Articular chondrocyte of knee joint (primary cell): ENCODE measurements at places on chromosomes 4 and X. TPM values are rescaled to one million over a fixed set of nuclear protein-coding genes. Genes with fewer than 3 reads are reported as not detected.

Gene RCHY1
- total RNA-seq: 28.2 and 30.9 TPM in 2 replicates

Gene TRIM60
- not detected in 2 replicates for total RNA-seq

Gene SLC34A2
- not detected in 2 replicates for total RNA-seq

Gene XKRX
- 0.11 TPM in 1 of 2 replicates, not detected in the other for total RNA-seq

Gene ELOVL6
- total RNA-seq: 8.4 and 10.5 TPM in 2 replicates

Gene VEGFC
- total RNA-seq: 29.1 and 62.5 TPM in 2 replicates

Gene PDCL2
- total RNA-seq: not detected in 2 replicates

Gene SMIM10
- 4.2 and 5.5 TPM in 2 replicates for total RNA-seq

Gene CXCR3
- total RNA-seq: not detected in 2 replicates

Gene ARMCX4
- 6.1 and 6.4 TPM in 2 replicates for total RNA-seq

Gene REST
- 51.1 and 62.0 TPM in 2 replicates for total RNA-seq

Gene ADH1C
- total RNA-seq: 0.26 and 0.32 TPM in 2 replicates

Gene ZNF595
- 13.7 and 18.8 TPM in 2 replicates for total RNA-seq
